ENCODE measurements at places on chromosomes 1 and 21.
A peak's percentile ranks its signal among the peaks of the same experiment; 100 is the strongest.

DNA sequence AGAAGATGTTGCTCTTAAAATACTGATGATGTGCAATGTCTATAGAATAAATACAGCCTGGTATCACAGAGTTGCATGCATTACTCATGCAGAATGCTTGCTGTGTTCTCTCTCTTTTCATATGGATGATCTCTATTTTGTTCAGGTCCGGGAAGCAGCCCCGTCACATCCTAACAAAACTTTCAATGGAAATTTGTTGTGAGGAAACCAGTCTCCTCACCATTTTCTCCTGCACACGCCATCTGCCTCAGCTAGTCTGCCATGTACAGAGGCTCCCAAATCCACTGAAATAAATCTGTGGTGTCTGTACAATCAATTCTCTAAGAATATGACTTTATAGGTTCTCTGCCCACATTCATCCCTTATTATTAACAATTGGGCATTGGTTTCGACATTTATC is 42.4 kb downstream of the DAB1 start:
- DNase-seq: no peak

- peak; percentile 100 for DNase-seq
Observed at GRCh38 chr1:30823969-30824735, 66.6 kb upstream of the LAPTM5 start.

GRCh38 chr1:7574121-7575040 is 196.7 kb upstream of the VAMP3 start:
- no peak for DNase-seq

GRCh38 chr1:36667836-36668235 is 185.1 kb upstream of the CSF3R start:
- no peak for DNase-seq

- DNase-seq: no peak
Observed at GRCh38 chr1:84574936-84575335, 696 bp upstream of the CTBS start.

GRCh38 chr21:20971296-20971921 is 26.8 kb upstream of the NCAM2 start:
- peak; percentile 24 for DNase-seq

GRCh38 chr21:45202889-45203288 is 84.8 kb downstream of the POFUT2 start:
- DNase-seq: no peak

GRCh38 chr1:94068999-94069918 is 51.7 kb downstream of the ABCA4 start:
- DNase-seq: no peak

- no peak for DNase-seq
Observed at GRCh38 chr1:57711326-57711725, 287.5 kb upstream of the DAB1 start.
